Hematopoietic multipotent progenitor cell treated with erythropoietin and hydrocortisone succinate and interleukin-3 and kit ligand, for 4 days (in vitro differentiated cells): ENCODE measurements at places on chromosomes 16 and 17.
A peak's percentile ranks its signal among the peaks of the same experiment; 100 is the strongest.

GRCh38 chr17:49861150-49861884 is 13.4 kb upstream of the TAC4 start:
- DNase-seq = peak; percentile 75

DNA sequence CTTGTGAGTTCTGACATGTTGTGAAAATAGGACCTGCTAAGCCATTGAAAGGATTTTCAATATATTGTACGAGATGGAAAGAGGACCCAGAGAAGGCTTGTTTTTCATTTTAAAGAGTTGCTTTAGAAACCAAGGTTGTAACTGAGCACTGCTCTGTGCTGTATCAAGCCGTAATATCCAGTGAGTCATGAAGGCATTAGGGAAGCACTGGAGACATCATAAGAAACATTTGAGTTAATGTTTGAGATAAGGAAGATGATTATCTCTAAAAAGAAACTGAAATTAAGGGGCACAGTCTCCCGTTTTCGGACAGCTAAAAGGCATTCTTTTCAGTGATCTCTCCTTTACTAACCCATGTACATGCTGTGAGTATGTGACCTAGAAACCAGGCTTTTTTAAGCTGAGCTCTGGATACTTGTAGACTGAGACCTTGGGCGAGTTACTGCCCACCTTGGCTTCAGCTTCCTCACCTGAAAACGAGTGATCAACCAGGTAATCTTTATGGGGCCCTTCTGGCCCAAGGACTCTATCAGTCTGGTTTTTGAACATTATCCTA is 149.2 kb upstream of the TBX2 start:
- DNase-seq = peak; percentile 33

DNA sequence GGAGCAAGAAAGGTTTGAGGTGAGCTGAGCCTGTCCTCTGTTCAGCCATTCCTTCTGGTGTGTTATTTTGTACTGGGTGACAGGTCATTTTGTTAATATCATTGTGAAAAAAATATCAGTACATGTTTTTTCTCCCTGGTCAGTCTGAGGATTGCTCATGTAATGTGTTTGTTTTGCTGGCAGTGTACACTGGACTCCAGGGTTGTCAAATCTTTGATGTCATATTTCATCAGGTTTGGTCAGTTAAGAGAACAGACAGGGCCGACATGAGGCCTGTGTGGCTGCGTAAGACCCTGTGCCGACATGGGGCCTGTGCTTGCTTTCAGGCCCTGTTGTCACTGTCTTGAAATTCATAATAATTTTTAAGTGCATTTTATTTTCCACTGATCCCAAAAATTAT is 22.5 kb downstream of the CLUAP1 start:
- no peak for DNase-seq

GRCh38 chr17:81058263-81058871 is 23.4 kb downstream of the BAIAP2 start:
- DNase-seq = no peak

- no peak for DNase-seq
These were observed 120.3 kb downstream of the AXIN2 start for GRCh38 chr17:65441053-65441605.

DNA sequence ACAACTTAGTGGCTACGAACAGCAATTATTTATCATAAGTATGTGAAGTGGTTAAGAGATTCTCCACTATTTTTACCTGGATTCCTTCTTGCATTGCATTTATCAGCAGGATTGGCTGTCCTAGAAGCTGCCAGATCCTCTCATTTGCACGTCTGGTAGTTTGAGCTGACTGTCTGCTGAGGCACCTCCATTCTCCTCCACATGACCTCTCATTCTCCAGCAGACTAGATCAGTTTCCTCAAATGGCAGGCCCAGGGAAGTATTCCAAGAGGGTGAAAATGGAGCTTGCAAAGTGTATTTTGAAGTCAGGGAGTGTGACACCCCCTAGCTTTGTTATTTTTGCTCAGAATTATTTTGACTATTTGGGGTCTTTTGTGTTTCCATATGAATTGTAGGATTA is 870.1 kb downstream of the CDH11 start:
- DNase-seq = no peak

DNA sequence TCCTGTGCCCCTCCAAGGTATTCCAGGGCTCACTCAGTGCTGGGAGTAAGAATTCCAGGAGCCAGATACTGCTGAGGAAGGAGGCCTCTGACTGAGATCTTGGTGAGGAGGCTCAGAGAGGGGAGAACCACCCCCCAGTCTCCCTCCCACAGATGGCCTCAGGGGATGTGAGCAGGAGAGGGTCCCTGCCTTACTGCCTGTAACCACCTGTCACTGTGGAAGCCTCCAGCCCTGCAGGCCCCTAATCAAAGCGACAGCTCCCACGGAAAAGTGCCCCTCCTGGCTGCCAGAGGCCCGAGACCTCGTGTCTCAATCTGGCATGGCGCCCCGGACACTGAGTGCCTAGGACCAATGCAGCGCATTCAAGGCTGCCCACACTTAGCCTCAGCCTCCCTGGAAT is 7.7 kb upstream of the C17orf113 start:
- no peak for DNase-seq

DNA sequence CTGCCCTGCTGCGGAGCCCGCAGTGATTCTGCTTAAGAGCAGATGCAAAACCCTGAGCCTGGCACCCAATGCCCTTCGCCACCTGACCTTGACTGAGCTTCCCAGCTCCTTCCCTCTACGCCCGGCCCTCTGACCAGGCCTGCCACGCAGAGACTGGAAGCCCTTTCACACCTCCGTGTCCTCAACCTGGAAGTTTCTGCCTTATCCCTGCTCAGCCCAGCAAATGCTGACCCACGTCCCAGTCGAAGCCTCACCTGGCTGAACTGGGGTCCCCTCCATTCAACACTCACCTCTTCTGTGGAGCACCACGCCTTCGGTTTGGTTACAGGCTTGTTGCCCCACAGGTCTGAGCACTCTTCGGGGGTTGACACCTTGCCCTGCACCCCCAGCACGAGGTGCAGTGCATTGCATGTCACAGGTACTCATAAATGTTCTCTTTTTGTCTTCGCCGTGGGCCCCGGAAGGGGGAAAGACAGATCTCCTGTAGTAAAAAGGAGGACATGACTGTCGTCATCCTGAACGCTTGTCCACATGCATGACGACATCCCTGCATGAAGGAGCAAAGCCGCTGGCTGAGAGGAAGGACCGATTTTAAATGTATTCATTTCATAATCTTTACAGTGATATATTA is 153.6 kb upstream of the TNRC6C start:
- no peak for DNase-seq

- peak; percentile 89 for DNase-seq
These were observed 189.4 kb upstream of the CDH8 start for GRCh38 chr16:62225675-62226074.

GRCh38 chr16:50747207-50747956 is 5.5 kb downstream of the CYLD start:
- peak; percentile 84 for DNase-seq

DNA sequence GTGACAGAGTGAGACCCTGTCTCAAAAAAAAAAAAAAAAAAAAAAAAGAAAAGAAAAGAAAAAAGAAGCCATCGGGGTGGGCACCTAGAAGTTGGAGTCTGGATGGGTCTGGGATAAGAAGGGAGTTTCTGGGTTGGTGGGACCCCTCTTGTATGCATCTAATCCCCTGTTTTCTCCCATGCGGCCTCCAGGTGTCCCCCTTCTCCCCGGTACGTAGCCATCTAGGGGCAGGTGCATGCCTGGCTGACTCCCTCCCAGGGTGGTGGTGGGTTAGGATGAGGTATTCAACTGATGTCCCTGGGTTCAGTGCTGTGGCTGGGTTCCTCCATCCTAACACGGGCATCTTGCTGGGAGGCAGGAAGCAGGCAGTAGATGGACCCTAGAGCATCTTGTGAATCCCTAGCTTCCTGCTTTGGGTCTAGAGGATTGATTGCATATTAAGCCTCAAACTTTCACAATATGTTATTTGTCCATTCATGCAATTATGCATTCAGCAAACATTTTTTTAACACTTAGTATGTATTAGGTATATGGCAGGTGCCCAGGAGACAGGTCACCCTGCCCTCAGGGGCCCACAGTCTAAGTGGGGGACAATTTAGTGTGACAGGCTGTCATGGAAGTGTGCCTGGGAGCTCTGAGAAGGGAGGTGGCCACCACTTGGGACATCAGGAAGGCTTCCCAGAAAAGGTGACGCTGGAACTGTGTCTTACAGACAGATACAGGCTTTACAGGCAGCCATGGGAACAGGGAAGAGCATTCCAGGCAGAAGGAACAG is 13.1 kb downstream of the FMNL1 start:
- peak; percentile 63 for DNase-seq

GRCh38 chr17:9612006-9612405 is 33.3 kb upstream of the USP43 start:
- DNase-seq = no peak
